ENCODE measurements at places on chromosomes 16 and 17. TPM values are rescaled to one million over a fixed set of nuclear protein-coding genes. Genes with fewer than 3 reads are reported as not detected.

Gene CALB2
- total RNA-seq = 0.30 TPM

Gene LCAT
- 21.4 TPM for total RNA-seq

Gene SPATA2L
- 4.1 TPM for total RNA-seq

Gene TBKBP1
- 16.3 TPM for total RNA-seq

Gene KCNJ18
- not detected for total RNA-seq

Gene MRM1
- total RNA-seq = 8.3 TPM

Gene ANKFN1
- total RNA-seq = not detected

GRCh38 chr16:72043539-72043938, 10.8 kb upstream of the HP start:
- DNase-seq = no peak

DNA sequence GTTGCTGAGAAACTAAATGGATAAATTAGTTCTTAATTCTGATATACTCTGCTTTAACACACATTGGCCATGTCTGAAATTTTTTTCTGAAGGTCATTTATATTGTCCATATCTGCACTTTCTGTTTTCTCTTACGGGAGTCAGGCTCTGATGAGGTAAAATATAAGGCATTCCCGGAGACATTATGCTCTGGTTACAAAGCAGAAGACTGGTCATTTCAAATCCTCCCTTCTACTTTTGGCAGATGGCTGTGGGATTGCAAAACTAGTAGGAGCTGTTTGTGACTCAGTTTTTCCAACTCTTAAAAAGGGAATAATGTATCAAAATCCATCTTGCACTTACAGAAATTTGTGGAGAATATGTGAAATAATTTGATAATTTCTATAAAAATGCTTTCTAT, 92.2 kb upstream of the CPHXL start:
- no peak for DNase-seq

- DNase-seq = no peak
Observed at GRCh38 chr16:59686405-59686804, 952.3 kb upstream of the GOT2 start.

DNA sequence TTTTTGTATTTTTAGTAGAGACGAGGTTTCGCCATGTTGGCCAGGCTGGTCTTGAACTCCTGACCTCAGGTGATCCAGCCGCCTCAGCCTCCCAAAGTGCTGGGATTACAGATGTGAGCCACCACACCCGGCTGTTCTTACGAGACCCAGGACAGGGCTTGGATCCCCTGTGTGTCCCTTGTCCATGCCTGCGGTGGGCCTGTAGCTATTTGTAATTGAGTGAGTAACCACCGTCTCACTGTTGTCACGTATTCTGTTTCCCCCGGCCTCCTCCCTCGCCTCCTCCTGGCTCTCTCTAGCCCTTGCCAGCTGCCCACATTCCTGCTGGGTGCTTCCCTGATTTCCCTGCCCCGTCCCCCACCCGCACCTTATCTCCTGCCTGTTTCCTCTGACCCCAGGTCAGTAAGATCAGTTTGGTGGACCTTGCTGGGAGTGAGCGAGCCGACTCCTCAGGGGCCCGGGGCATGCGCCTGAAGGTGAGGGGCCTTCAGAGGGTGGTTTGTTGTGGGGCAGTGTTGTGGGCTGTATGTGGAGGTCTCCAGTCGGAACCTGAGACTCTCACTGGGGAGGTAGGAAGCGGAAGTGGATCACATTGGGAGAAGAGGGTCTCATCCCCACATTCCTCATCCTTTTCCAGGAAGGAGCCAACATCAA, 5.6 kb downstream of the KIF1C start:
- DNase-seq = no peak

DNA sequence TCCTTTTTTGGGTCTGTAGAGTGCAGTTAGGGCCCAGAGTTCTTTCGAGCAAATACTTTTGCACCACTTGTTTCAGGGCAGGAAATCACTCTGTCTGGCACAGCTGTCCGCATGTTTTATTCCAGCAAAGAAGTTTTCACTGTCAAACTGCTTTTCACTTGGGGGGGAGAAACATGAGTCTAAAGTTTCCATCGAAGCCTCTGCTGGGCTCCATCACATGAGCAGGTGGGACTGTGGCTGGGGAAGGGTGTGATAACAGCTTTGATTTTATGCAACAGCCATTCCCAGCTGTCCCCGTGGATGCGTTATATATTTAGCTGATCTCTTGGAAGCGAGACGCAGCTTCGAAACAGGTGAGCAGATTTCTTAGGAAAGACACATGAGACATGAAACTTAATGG, 288.6 kb downstream of the SNX29 start:
- DNase-seq = no peak

DNA sequence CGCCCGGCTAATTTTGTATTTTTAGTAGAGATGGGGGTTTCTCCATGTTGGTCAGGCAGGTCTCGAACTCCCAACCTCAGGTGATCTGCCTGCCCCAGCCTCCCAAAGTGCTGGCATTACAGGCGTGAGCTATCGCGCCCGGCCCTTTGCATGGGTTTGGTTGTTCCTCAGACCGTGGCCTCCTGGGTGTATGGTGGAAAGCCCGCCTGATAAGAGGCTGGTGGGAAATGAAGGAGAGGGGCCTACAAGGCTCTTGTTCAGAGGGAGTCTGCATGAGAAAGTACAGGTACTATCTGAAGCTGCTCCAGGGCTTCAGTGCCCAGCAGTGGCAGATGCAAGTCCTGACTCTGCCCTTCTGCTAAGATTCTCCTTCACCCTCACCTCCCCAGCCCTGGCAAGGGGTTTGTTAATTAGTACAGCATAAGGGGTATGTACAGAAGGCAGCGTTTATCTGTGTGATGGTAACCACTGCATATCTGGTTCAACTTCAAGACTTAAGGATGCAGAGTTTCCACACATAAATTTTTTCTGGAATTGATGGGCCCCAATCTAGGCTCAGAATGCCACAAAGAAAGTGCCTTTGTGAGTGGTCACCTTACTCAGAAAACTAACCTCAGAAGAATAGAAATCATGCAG, 24.2 kb downstream of the GRB7 start:
- no peak for DNase-seq

DNA sequence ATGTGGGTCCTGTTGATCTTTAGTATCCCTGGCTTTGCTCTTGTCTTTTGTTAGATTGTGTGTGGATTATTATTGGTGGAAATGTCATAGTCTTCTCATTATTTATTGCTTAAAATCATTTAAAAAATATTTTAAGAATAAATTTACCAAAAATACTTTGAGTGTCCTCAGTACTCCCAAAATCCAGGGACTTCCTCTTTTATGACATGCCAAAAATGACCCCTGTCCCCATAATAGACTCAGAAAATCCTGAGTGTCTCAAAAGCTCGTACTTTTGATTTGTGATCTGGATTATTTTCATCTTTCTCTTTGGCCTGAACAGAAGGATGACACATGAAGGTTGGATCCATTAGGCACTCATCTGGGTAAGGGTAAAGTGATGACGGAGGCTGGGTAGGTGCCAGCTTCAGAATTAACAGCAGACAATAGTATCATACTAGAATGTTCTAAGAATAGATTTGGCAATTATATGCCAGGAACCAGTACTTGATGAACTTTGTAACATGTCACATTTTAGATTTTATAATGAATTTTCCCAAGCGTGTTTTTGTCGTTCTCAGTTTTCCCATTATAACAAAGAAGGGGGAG, 602.2 kb upstream of the CDH8 start:
- no peak for DNase-seq

DNA sequence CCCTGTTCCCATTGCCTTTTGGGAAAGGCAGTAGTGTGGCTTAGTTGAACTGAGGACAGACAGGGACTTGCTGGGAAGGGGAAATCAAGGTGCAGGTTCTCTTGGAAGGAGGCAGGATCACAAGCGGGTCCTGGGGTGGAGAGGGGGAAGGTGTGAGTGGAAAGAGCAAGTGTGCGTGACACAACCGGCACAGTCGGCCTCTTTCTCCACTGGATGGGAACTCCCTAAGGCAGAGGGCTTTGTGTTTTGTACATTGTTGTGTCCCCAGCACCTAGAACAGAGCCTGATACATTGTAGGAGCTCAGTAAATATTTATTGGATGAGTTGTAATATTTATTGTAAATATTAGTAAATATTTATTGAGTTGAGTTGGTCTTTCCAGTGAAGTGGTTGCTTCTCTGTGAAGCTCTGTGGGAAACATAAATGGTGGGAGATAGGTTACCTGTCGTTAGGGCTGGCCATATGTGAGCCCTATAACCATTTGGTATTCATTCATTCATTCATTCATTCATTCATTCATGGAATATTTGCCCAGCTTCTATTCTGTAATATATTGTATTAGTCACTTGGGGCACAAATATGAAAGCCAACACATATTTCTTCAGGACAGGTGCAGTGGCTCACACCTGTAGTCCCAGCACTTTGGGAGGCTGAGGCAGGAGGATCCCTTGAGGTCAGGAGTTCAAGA, 34.0 kb downstream of the SMARCE1 start:
- no peak for DNase-seq

DNA sequence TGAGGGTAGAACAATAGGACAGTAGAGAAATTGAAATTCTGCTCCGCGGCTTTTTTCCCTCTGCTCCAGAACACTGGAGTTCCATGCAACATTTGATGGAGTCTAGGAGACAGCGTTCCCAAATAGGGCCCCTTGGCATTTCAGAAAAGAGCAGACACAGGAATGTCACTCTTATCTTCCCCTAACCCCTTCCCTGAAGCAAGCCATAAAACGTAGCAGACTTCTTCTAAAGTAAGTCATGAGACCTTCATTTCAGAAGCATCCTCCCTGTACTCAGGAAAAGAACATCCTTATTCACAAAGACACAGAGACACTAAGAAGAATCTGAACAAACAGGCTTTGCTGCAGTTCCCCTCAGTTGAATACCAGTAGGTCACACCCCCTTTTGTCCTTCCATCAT, 296.1 kb upstream of the SOX9 start:
- DNase-seq = no peak

DNA sequence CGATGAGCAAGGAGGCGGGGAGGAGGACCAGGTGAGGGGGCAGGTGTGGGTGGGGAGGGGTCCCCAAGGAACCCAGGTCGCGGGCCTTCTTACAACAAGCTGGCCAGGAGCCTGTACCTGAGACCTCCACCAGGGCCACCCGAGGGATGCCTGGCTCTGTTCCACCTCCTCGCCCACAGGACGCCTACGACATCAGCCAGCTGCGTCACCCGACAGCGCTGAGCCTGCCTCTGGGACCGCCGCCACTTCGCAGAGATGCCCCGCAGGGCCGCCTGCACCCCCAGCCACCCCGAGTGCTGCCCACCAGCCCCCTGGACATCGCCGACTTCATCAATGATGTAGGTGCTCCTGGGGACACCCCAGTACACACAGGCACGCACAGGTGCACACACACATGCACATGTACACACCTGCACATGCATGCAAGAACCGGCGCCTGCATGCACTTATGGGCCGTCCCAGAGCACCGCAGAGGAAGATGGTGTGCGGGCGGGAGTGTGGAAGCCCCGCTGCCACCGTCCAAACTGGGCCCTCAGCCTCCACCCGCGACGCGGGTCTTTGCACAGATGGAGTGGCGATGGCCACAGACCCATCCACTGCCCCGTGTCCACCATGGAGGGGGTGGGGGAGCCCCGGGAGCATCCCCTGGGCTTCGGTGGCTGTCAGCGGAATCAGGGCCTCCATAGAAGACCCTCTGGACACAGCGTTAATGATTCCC, 6.6 kb downstream of the SLC22A31 start:
- DNase-seq = peak; percentile 39

- DNase-seq = no peak
Observed at GRCh38 chr16:74748616-74749026, 26.0 kb downstream of the FA2H start.

- no peak for DNase-seq
Observed at GRCh38 chr16:24957887-24958286, 57.3 kb downstream of the ARHGAP17 start.

GRCh38 chr16:22284637-22285036, 12.6 kb upstream of the POLR3E start:
- no peak for DNase-seq

- peak; percentile 27 for DNase-seq
Observed at GRCh38 chr17:80955078-80955477, 36.6 kb upstream of the CHMP6 start.

GRCh38 chr16:31695667-31696066, 168.0 kb downstream of the AHSP start:
- DNase-seq = no peak

DNA sequence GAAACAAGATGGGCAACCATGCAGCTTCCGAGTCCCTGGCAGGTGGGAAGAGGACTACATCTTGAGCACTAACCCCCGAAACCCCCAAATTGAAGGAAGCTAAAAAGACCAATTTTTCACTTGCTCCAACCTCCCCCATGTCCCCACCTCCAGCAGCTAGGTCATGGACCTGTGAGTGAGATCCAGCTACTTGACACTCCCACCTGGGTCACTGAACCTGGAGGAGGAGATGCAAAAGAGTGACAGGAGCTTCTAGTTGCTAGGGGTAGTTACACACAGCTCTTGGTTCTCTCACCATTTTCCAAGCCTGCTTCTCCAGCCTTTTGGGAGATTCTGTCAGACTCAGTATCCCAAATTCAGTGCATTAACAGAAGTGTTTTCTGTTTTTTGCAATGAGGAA, 11.2 kb downstream of the PDZD9 start:
- DNase-seq = no peak

DNA sequence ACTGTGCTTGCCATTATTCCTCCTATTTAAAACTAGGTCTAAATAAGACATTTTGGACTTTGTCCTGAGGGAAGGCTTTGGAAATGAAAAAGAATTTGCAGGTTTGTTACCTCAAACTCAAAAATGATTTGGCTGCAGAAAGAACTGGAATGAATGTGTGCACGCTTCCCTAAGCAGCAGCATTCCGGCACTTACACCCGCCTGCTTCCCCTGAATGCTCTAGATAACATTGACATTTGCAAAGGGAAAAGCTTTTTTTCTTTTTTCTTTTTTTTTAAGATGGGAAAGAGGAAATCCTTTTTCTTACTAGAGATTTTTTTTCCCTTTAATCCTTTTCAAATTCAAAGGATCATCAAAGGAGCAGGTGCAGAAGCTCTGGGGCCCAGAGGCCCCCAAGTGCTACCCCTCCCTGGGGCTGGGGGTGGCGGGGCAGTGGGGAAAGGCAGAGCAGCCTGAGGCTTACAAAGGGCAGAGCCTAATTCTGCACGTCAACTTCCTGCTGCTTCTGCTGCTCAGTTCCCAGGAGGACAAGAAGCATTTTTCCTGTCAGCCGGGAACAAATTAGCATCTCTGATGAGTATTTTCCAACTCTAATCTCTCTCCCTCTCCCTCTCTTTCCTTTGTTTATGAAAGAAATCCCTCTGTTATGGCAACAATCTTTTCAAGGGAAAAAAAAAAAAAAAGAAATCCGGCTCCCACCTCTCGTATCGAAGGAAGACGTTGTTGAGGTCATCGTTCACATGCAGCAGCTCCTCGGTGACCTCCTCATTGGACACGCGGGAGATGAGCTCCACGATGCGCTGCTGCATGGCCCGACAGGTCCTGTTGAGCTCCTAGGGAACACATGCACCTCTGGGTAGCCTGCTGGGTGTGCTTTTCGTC, 32.1 kb upstream of the SREBF1 start:
- DNase-seq = no peak

DNA sequence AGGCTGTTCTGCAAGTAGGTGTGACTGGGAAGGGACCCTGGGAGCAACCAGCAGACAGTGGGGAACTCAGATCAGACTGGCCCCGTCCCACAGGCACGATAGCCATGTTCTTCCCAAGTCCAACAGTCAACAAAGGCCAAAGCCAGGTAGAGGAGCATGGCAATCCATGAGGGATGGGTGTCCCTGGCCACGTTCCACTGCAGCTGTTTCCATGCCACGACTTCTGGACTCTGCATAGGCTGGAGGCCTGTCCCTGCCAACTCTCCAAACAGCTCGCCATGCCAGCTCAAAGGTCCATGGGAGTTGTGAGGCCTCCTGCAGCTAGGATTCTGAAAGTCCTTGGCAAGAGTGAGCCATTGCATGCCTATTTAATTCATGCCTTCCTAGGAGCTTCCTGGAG, 459.8 kb downstream of the CDH8 start:
- no peak for DNase-seq

Data from Right ventricle myocardium superior (tissue), 1 donor.